ENCODE measurements at places on chromosomes 5 and 9.
A peak's percentile ranks its signal among the peaks of the same experiment; 100 is the strongest.

DNA sequence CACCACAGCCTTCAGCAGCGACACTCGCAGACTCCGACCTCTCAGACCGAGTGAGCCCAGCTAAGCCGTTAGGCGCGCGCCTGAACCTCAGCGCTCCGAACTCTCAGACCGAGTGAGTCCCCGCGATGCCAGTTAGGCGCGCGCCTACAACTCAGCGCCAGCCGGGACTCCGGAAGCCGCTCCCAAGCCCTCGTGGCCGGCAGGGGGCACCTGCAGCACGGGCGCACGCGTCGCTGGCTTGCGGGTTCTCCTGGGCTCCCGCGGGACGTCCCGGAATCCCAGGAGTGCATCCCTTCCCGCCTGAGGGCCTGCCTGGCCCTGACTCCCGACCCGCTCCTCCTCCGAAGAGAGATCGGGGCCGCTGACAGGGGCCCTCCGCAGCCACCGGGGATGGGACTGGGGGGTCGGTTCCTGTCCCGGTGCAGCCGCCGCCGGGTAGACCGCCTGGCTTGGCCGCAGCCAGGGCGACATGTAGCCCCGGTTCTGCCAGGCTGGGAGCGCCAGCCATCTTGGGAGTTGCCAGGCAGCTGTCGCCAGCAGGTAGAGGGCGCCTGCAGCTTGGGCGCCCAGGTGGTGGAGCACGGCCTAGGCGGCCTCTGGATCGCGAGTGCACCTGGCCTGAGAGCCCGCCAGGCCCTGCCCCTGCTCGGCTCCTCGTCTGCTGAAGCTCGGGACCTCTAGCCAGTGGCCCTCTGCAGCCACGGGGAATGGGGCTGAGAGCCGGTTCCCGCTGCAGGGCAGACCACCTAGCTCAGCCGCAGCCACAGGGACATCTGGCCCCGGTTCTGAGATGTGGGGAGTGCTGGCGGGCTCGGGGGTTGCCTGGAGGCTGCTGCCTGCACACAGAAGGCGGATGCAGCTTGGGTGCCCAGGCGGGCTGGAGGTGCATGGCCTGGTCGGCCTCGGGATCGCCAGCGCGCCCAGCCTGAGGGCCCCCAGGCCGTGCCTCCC, at the start of gene ANKRD18A:
ANKRD18A (minus strand) TSS at position 114 of the 951 bp plus-strand sequence. CDS start 311 bp downstream, outside the sequence.
- no peak for DNase-seq

DNA sequence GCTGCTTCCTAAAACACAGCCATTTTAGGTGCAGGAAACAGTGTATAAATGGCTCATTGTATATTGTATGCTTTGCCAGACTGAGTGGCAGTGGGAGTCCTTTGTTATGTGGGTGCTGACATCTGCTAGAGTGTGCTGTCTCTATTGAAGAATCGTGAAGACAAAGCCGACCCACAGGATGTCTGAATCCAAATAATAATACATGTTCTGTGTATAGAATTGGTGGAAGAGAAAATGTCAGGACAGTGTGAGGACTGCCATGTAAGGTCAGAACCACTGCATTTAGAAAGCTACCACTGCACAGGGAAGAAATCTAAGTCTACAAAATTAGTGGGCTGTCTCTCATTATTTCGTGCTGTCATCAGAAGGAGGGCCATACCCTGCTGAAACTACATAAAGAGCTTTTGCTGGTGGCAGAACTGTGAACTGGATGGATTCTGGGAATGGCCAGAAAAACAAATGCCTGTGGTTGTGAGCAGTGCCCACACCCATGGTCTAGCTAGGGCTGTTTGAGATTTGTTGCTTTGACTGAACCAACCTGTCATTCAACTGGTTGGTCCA, 2.5 kb downstream of the IL7R start:
- DNase-seq: no peak

DNA sequence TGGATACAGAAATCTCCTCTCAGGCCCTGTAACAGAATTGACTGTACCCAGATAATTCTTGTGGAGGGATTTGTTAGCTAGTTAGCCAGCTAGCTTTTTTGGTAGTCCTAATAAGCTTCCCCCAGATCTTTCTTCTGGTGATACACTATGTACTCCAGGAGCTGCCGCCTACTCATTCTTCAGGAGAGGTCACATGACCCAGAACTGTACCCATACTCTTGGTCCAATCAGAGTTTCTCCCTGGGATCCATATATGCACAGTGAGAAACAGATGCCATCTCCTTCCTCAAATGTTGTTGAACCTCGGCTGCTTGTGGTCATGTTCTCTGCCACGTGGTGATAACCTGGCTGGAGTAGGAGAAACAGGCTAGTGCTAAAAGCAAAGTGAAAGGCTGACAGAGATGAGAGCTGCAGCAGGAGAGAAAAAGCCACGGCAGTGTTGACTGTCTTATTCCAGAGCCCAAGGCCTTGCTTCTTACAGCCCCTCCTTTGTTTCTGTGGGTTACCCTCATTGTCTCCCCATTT, 123.0 kb upstream of the RFX3 start:
- no peak for DNase-seq

GRCh38 chr9:16846367-16846766, 24.1 kb downstream of the BNC2 start:
- DNase-seq: no peak

DNA sequence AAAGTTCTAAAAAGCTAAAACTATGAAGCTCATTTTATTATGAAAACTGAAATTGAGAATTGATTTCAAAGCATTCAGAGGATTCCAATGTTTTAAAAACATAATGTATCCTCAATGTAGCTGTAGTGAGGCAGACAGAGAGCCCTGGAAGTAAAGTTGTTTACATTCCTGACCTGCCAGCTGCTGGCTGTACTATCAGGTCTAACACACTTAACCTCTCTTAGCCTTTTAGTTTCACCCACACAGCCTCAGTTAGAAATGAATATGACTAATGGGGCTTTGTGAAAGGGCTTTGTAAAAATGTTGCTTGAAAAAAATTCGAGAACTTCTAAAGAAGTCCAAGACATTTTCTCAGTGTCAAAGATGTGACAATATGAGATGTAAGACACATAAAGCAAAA, 122.6 kb downstream of the FBXL17 start:
- DNase-seq: no peak

GRCh38 chr9:137309368-137310188, 7.5 kb upstream of the NRARP start:
- no peak for DNase-seq

DNA sequence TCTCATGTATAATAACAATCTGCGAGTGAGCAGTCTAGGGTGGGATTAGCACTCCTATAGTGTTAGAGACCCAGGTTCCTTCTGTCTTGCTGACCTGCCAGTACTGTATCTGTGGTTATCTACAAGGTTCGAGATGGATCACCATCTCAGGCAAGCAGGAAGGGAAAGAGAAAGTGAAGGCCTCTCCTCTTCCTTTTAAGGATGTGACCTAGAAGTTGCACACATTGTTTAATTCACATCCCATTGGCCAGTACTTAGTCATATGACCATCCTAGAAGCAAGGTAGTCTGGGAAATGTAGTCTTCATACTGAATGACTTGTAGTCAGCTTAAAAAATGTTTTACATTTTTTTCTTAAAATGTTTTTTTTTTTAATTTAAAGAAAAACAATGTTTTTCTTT, 168.6 kb downstream of the CARTPT start:
- peak; percentile 25 for DNase-seq

GRCh38 chr5:77620405-77620804, 18.1 kb downstream of the OTP start:
- no peak for DNase-seq

DNA sequence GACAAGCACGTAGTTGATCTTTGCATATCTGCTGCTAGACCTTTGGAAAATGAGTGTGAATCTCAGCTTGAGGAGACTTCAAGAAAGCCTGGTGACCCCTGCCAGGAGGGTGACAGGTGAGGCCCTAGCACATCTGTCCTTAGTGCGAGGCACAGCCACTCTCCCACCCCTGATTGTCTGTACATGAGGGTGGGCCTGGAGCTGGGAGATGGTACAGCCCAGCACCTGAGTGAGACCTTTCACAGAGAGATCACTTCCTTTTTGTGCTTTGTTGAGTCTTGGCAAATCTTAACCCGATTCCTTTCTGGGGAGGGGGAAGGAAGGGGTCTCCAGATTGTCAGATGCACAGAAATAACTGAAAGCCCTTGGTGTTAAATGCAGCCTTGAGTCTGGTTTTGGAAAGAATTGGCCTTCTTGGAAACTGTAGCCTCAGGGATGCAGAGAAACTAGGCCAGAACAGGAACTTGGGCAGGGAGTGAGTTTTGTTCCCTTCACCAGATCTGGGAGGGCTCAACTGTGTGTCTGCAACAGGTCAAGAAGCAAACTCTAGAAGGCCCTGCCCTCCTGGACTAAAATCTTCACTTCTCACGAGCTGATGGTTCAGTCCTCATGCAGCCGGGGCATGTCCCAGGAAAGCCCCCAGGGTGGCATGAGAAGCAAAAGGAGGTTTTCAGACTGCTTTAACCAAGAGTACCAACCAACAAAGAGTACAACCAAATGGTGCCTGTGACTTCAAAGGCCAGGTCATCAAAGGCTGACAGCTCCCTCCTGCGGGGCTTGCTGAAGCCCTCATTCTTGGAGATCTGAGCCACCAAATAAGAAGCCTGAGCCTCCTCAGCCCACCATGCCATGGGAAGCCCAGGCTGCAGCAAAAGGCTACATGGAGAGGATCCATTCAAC, 20.8 kb upstream of the SEMA4D start:
- DNase-seq: no peak

DNA sequence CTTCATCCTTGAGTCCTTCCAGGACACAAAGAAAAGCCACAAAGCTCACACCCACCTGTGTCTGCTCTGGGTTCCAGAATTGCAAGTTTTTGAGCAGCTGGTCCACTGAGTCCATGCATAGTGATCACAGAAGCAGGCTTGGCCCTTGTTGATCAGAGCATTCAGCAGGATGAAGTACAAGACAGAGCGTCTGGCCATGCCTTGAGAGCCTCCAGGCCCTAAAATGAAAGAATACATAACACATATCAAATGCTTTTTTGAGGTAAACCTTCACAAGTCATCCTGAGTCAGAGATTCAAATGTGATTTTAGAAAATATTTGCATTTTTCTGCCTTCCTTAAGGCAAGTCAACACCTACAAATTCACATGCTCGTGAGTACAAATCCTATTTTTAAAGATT, 10.3 kb downstream of the C6 start:
- DNase-seq: no peak

Measured in hematopoietic multipotent progenitor cell treated with erythropoietin and hydrocortisone succinate and interleukin-3 and kit ligand, for 17 days (in vitro differentiated cells).